Hematopoietic multipotent progenitor cell (in vitro differentiated cells): ENCODE measurements at places on chromosomes 13 and 19.

DNA sequence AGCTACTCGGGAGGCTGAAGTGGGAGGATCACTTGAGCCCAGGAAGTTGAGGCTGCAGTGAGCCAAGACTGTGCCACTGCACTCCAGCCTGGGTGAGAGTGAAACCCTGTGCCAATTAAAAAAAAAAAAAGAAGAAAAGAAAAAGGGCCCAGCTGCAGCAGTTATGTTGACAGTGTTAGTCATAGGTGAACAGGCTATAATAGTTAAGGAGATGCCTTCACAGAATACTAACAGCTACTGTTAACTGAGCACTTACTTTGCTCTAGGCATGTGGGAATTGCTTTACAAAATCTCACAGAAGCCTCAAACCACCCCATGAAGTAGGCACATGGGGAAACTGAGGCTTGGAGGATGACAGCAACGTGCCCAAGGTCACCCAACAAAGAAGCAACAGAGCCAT lies 3.9 kb downstream of the FBXO17 start:
- DNase-seq, result no peak

- DNase-seq, result no peak
Observed at GRCh38 chr13:66210677-66211076, 1019.5 kb downstream of the PCDH9 start.

DNA sequence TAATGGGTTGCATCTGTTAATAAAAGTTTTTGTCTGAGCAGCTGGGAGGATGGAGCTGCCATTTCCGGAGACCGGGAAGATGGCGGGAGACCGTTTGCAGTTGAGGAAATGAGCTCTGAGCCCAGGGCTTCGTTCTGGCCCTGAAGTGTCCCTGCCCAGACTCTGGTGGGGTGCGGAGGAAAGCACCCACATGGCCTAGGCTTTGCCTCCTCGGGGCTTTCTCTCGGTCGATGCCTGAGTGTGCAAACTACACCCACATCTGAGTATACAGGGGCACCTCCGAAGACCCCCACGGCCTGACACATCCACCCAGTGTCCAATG lies 15.6 kb upstream of the NANOS3 start:
- no peak for DNase-seq

- DNase-seq, result no peak
Observed at GRCh38 chr13:80510686-80511085, 169.8 kb upstream of the SPRY2 start.

GRCh38 chr13:27783111-27783510 lies 9.2 kb upstream of the GSX1 start:
- no peak for DNase-seq

DNA sequence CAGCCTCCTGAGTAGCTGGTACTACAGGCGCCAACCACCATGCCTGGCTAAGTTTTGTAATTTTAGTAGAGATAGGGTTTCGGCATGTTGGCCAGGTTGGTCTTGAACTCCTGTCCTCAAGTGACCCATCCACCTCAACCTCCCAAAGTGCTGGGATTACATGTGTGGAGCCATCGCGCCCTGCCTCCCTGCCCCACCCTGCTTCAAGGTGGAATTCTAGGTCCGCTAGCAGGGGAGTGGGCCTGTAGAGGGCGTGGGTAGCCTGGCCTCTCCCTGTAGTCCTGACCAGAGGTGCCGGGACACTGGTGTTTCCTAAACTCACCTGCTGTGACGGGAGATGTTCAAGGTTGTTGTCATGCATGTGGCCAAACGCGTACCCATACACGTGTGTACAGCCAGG lies 398 bp downstream of the SLC25A41 start:
- no peak for DNase-seq

GRCh38 chr13:110700641-110701040 lies 5.3 kb downstream of the CARS2 start:
- DNase-seq, result no peak

DNA sequence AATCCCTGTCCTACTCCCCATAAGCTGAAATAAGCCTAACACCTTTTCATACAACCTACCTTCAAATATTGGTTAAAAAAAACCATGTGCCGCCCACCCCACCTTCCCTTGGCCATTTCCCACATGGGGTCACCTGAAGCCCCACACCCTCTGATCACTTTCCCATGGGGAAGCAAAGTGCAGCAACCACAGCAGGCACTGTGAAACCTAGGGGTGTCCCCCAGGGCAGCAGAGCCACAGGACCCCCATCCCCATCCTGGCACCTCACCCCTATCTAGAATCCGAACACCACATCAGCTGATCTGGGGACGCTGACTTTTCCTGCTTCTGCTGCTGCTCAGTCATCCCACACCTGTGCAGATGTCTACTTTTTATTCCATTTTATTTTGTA lies 19.9 kb downstream of the CEACAM21 start:
- DNase-seq, result no peak
